ENCODE measurements at places on chromosomes 5 and 9. TPM values are rescaled to one million over a fixed set of nuclear protein-coding genes. Genes with fewer than 3 reads are reported as not detected.

DNA sequence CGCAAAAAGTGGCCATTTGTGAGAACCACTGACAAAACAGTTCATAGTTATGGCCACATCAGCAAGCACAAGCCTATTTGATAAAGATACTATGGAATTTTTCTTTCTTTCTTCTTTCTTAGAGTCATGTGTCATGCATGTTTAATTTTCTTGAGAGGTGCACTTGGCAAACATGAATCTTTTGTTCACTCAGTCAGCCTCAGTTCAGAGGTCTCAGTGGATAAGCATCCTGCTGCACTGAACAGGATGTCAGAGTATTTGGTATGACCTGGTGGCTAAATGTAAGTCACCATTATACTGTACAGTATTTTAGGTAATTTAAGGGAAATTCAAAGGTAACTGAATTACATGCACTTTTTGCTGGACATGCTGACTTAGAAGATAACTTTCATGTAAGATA, 5.4 kb downstream of the NNT start:
- DNase-seq = no peak

- no peak for DNase-seq
Measured at GRCh38 chr9:73579823-73580222, 428.2 kb downstream of the ANXA1 start.

GRCh38 chr5:103371046-103371607, 112.6 kb downstream of the MACIR start:
- no peak for DNase-seq

Gene BSPRY
- 7.6 TPM for total RNA-seq

DNA sequence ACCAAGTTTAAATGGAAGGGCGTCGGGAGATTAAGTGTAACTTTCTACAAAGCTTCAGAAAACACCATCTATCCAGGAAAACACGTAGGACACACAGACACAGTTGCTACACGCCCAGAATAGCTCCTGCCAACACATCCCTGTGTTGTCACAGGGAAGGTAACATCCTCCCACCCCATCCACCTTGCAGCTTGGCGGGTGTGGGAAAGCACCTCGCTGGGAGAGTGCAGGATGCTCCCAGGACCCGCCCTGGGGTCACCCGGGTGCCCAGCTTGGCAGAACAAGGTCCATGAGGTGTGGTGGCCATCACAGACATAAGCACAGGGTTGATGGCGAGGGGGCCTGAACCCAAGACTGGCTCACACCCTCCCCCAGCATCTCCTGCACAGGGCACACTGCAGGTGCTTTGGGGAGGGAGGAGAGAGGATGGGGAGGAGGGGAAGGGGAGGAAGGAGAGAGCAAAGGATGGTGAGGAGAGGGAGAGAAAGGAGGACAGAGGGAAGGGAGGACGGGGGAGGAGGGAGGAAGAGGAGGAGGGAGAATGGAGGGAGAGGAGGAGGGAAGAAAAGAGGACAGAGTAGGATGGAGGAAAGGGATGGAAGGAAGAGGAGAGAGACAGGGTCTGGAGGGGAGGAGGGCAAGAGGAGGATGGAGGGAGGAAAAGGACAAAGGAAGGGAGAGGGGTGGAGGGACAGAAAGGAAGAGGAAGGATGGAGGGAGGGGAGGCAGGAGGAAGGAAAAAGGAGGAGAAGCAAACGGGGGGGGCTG, 37.2 kb downstream of the GOLM1 start:
- no peak for DNase-seq

Measured in activated CD4-positive, alpha-beta memory T cell treated with anti-CD3 and anti-CD28 coated beads for 36 hours (primary cell).